Mucosa of gallbladder (tissue), 1 donor: ENCODE measurements at places on chromosomes 13 and 19.
A peak's percentile ranks its signal among the peaks of the same experiment; 100 is the strongest.

DNA sequence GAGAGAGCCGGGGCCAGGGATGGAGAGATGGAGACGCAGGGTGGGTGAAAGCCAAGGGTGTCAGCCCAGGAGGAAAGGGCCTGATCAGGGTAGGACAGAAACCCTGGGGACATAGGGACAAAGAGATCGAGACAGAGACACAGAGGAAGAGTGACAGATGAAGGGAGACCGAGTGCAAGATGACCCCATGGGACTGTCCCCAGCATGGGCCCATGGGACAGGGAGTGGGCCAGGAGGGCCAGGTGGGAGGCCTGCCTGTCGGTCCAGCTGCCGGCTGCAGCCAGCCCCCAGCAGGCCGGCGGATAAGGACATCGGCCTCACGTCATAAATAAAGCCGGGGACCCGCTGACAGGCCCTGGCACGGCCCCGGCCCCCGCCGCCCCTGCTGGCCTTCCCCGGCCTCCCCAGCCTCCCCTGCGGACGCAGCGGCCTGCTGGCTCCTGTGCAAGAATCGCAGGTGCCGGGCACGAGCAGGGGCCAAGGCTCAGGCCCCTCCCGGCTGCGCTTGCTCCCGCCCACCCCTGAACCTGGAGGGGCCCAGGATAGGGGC is 6.3 kb downstream of the REX1BD start:
- DNase-seq, result no peak

DNA sequence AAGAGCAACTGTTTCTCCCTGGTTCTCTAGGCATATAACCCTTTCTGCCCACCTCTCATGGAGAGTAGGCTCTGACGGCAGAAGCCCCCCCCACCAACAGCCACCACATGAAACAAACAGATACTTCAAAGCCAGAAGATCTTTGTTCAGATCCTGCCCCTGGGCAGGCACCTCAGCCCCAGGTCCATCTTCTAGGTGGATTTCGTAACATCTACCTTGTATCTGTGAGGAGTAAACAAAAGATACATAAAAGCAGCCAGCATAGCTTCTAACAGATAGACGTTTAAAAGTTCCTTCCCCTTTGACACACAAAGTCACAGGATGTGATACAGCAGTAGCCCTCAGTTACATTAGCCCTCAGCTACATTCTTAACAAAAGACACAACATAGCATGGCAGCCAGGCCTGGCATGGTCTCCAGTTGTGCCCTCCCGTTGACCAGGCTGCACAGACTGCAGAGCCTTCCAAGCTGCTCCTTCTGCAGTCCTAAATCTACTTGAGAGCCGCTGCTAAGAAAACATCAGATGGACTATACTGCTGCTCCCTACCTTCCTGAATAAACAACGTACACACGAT is 35.4 kb downstream of the BRD4 start:
- DNase-seq, result no peak

GRCh38 chr19:38298821-38299680 is 5.0 kb upstream of the C19orf33 start:
- DNase-seq, result no peak

DNA sequence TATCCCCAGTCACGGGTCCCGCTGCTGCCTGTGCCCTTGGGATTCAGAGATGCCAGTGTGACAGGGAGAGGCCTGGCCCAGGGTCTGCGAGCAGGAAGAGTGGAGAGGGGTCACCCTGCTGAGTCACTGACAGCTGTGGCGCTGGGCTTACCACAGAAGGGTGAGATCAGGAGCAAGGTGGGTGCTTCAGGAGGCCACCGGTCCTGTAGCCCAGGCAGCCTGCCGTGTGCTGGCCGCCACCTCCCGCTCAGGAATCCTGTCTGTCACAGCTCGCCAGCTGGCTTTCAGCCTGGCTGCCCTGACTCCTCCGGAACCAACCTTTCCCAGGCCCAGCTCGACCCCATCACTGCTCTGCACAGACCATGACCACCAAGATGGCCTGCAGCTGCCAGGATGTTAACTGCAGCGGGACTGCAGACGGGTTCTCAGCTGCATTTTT is 25.3 kb downstream of the NAXD start:
- no peak for DNase-seq

DNA sequence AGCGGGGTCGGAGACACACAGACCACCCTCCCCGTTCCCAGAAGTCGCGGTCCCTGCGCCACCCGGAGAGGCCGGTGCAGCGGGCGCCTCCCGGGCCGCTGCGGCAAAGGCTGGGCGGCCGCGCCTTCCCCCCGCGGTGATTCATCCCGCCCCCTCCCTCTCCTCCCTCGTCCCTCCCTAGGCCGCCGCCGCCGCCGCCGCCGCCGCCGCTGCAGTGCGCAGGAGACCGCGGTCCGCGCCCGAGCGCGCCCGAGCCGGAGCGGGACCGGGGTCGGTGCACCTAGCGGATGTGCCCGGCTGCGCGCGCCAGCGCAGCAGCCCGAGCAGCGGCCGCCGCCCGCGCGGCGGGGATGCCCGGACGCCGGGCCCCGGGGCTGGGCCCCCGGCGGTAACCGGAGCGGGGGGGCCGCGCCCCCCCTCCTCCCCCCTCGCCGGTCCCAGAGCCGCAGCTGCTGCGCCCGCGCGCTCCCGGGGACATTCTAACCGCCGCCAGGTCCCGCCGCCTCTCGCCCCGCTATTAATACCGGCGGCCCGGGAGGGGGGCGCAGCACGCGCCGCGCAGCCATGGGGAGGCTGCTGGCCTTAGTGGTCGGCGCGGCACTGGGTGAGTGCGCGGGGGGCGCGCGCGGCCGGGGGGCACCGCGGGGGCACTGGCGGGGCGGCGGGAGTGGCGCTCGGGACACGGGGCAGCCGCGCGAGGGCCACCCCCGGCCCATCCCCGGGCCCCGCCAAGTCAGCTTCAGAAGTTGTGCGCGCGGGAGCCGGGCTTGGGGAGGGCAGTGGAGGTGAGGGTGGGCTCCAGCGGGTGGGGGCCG is at the start of gene SCN1B:
Gene SCN1B (plus strand): TSS at position 214 of the 815 bp plus-strand sequence. CDS start 351 bp downstream, at position 565.
- peak; percentile 25 for DNase-seq

GRCh38 chr13:55302568-55302967 is 1838.2 kb upstream of the PRR20A start:
- no peak for DNase-seq

DNA sequence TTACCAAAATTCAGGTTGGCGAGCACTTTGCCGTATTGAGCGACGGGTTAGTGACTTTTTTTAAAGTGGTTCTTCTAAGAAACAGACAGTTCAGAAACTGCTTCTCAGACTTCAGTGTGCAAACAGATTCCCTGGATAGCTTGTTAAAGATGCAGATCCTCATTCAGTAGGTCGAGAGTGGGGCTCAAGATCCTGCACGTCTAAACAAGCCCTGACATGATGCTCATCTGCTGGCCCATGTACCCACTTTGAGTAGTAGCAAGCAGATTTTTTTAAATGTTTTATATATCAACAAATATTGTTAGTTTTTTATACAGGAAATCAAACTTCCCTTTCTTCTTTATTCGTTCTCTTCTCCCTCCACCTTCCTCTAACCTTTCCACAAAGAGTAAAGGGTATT is 7.3 kb downstream of the METTL21C start:
- DNase-seq, result no peak

GRCh38 chr19:46704379-46705076 is 12.4 kb downstream of the PRKD2 start:
- DNase-seq, result peak; percentile 72

DNA sequence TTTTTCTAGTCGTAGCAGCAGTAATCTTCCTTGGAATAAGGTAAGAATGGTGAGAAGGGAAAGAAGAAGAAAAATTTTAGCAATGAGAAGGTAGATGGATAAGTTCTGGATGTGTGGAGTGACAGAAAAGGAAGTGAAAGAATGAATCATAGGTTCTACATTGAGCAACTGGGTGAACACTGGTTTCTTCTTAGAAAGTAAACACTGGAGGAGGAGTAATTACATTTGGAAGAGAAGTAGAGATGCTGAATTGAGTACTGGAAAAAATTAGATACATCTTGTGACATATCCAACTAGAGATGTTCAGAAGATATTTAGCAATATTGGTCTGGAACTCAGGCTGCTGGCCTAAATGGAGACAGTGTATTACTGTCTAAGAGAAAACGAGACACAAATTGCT is 148.5 kb downstream of the GPC5 start:
- no peak for DNase-seq

DNA sequence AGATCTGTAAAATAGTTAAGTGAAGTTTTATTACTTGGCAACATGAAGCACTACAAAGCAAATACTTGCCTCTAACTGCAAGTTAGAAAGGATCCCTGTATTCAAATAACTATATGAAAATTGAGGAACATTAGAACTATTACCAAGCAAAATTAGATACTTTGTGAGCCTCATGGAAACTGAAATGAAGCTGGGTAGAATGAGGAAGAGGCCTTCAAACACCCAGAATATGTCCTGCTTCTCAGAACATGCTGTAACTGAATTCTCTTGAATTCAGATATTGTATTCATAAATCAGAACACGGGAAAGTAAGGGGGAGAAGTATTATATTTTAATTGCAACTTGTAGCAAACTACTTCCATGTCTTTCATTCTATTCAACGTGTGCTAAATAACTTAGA is 947.9 kb downstream of the PCDH17 start:
- DNase-seq, result no peak

- DNase-seq, result no peak
Observed at GRCh38 chr19:28420811-28421550, 792.0 kb downstream of the UQCRFS1 start.

GRCh38 chr13:51820016-51820597 is 16.1 kb upstream of the DHRS12 start:
- no peak for DNase-seq

GRCh38 chr13:82747958-82748357 is 1134.3 kb downstream of the SLITRK1 start:
- DNase-seq, result no peak

DNA sequence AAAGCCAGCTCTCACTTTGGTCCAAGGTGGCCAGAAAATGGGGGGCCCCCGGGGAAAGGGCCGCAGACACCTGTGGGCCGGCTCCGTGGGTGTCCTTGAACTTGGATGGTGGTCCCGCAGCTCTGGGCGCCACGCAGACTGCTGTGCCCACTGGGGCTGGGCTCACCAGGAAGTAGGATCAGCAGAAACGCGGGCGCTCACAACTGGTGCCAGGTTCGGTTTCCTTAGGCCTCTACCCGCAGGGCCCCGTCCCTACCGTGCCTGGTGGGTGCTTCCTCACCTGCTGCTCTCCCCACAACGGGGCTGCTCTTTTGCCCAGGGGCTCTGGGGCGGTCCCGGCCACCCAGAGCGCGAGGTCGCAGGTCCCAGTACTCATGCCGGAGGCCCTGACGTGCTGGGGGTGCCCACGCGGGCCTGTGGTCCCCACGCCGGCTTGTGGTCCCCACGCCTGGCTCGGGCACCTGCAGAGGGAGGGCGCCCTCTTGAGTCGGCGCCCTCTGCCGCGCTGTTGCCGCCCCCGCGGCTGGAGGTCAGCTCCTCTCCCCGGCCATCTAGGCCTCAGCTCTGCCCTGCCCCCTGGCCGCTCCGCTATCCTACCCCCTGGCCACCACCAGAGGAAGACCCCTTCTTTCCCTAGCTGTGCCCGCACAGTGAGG is 1303.6 kb downstream of the UQCRFS1 start:
- DNase-seq, result no peak

- no peak for DNase-seq
Observed at GRCh38 chr13:62209529-62209928, 793.9 kb upstream of the PCDH20 start.

GRCh38 chr19:34231439-34231838 is 22.9 kb upstream of the GARRE1 start:
- DNase-seq, result no peak

DNA sequence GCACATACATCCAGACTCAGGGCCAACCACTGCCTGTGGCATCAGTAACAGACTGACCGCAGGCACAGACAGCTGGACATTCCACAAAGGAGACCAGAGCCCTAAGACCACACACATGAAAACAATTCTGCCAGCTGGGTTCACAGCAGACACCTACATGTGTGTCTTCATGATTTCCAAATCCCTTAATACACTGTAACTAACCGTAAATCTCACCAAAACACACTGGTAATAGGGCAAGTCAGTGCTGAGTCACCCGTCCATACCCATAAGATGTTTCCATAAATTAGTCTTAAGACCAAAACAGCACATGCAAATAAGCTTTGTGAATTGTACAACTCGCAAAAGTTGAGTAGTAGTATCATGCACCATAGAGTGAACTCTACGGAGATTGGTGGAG is 65.4 kb downstream of the TUBGCP3 start:
- no peak for DNase-seq

DNA sequence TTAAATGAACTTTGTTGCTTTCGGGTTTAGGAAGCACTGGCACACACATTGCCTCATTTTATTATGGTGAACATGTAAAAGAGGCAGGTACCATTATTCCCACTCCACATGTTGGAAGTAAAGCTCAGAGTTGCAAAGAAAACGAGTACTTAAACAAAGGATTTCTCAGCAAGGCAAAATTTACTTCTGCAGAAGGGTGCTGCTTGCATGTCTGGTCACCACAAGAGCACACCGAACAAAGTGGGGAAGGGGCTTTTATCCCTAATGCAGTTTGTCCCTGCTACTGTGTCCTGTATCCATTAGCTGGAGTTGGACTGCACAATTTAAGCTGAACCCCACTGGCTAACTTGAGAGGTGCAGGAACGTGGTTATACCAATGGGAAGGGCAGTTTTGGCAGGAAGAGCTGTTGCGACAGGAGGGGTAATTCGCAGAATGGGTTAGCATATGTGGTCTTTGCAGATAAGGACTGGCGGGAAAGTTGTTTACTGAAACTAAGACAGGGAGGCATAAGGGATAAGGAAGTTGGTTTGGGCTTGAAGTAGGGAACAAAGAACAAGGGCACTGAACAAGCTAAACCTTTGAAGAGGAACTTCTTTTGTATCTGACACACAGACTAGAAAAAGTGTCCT is 545.5 kb downstream of the UQCRFS1 start:
- DNase-seq, result no peak

- DNase-seq, result no peak
Observed at GRCh38 chr19:29812881-29813275, 1.1 kb downstream of the CCNE1 start.

GRCh38 chr13:28485097-28485496 is 9.8 kb downstream of the FLT1 start:
- DNase-seq, result no peak

GRCh38 chr13:95403349-95404140 is 102.3 kb upstream of the ABCC4 start:
- no peak for DNase-seq

- no peak for DNase-seq
Observed at GRCh38 chr13:41820581-41821237, 140.2 kb downstream of the VWA8 start.

GRCh38 chr19:861756-862580 is 2.5 kb downstream of the CFD start:
- DNase-seq, result no peak

DNA sequence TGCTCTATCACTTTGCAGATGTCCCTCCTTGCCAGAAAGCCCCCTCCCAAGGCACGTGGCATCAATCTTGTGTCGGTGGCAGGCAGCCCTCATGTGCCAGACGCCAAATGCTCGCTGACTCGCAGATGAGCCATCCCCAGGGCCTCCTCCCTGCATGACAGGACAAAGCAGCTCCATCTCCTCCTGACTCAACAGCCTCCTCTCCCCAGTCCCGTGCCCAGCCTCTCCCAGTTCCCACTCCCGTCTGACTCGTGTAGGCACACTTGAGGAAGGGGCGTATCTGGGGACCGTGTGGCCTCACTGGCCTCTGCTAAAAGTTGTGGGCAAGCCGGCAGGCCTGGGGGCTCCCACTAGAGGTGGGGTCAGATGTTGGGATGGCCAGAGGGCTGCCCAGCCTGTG is 133.6 kb downstream of the STK24 start:
- DNase-seq, result no peak
